ENCODE measurements at places on chromosomes 5 and 9.

DNA sequence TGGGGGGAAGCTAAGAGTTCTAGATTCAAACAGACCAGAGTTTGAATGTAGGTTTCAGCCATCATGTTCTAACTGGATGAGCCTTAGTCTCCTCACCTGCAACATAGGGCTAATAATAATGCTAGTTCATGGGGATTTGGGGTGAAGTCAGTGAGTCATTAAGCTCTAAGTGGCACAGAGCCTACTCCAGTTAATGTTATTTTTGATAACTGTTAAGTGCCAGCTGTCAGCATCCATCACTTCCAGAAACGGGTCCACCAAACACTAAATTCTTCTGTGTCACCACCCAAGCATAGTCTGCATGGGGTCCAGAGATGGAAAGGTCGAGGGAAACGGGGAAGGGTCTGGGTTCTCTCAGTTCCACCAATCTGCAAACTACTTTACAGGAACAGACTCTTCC lies 1.8 kb upstream of the TSC1 start:
- DNase-seq = no peak

- DNase-seq = no peak
Measured at GRCh38 chr5:166507810-166508425, 1783.5 kb upstream of the WWC1 start.

- no peak for DNase-seq
Measured at GRCh38 chr5:109659901-109660300, 29.8 kb upstream of the MAN2A1 start.

GRCh38 chr5:38645508-38645907 lies 89.1 kb upstream of the LIFR start:
- DNase-seq = no peak

- no peak for DNase-seq
Measured at GRCh38 chr9:88820055-88820454, 171.2 kb upstream of the S1PR3 start.
